ENCODE measurements at places on chromosomes 11 and 22.
A peak's percentile ranks its signal among the peaks of the same experiment; 100 is the strongest.

GRCh38 chr22:27748751-27749191, 52.8 kb downstream of the MN1 start:
- DNase-seq = peak; percentile 35

GRCh38 chr11:26572770-26573402, 823 bp upstream of the MUC15 start:
- no peak for DNase-seq

DNA sequence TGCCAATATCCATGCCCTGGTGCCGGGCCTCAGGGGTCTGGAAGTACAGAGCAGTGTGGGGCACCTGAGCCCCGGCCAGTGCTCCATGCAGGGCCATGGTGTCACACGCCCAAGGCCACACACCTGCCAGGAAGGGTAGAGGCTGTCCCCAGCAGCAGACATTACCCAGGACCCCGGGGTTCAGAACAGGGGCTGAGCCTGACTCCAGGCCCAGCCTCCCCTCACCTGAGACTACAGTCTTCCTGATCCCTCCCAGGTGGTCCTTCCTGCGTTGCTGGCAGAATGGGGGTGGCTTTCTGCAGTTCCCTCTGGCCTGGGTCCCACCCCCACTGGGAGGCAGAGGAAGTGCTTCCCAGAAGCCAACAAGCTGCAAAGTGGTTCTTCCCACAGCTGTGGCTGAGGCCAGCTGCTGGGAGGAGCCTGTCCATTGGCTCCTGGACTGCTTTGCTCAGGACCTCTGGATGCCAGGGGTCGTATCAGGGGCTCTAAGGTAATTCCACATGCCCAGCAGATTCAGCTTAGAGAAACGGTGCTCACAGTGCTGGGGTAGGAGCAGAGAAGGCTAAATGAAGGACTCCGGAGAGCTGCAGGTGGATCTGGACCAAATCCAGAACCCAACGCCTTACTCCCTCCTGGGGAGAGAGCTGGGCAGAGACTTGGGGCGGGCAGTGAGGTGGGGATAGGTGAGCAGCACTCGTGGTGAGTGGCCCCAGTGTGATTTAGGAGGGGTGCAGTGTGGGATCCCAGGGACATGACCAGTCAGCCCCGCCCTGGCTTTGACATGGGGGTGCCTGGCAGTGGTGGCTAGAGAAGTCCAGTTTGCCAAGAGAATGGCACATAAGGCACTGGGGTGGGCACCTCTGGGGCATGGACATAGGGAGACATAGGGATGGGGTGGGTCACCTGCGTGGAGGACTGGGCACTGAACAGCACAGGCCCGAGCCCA, 12.6 kb downstream of the TCIRG1 start:
- DNase-seq = no peak

- peak; percentile 57 for DNase-seq
Measured at GRCh38 chr11:31968461-31969358, 122.2 kb upstream of the RCN1 start.

DNA sequence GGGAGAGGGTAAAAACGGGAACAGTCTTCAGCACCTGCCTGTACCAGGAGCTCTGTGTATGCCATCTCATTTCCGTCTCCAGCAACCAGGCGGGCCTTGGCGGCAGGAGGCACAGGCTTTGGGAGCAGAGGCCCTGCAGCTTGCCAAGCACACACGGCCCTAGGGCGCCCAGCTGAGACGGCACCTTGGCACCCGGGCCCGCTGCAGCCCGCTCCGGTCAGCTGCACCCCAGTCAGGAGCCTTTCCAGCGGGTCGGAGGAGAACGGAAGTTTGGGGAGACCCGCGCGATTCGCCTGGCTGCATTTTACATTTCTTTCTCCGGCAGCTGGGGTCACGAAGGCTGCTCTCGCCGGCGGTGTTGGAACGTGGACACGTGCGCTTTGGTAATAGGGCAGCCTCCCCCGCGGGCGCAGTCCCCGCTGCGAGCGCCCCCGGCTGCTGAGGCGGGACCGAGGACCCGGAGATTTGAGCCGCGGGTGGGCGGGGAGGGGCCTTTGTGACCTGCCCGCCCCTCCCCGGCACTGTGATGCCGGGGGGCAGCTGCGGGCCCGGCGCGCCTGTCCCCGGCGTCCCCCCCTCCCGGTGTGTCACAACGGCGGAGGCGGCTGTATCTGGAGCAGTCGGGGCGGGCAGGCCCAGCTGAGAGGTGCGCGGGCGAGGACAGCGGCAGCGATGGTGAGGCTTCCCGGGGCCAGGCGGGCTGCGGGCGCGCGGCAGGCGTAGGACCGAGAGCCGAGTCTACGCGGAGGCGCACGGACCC, at the start of gene TUBA8:
Gene TUBA8, plus strand, starts transcription at position 616 of the 760 bp plus-strand sequence. Its CDS starts 57 bp downstream, at position 673.
- no peak for DNase-seq

DNA sequence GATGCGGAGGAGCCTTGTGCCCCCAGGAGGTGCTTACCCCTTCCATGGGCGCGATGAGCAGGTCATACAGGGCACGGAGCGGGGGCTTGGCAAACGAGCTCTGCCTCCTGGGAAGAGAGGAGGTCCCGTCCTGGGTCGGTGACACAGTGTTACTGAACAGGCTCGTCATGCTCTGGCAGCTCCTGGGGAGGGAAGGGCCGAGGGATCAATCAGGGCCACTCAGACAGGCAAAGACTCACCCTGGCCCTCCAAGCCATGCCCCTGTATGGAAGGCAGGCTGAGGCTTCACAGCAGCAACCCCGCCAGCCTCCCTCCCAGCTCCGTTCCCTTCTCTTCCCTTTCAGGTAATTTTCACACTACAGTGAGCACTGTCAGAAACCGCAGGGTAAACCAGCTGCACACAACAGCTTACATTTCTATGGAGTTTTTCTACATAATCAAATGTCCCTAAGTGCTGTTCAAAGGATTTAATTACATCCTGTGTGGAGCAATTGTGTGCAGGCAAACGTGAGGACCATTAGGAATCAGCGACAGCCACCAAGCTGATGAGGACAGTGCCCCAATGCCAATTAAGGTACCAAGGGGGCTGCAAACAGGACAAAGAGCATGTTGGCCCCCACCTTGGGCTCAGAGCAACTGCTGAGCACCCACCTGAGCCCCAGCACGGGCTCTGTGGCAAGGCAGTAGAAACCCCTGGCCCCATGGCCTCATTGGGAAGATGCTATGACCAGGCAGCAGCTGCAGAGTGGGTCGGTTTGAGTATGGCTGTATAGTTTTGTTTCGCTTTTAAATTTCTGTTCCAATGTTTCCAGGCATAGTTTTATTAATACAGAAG, 95.4 kb upstream of the PITPNB start:
- no peak for DNase-seq

- no peak for DNase-seq
Measured at GRCh38 chr11:57426439-57426928, 437 bp downstream of the SLC43A3 start.

DNA sequence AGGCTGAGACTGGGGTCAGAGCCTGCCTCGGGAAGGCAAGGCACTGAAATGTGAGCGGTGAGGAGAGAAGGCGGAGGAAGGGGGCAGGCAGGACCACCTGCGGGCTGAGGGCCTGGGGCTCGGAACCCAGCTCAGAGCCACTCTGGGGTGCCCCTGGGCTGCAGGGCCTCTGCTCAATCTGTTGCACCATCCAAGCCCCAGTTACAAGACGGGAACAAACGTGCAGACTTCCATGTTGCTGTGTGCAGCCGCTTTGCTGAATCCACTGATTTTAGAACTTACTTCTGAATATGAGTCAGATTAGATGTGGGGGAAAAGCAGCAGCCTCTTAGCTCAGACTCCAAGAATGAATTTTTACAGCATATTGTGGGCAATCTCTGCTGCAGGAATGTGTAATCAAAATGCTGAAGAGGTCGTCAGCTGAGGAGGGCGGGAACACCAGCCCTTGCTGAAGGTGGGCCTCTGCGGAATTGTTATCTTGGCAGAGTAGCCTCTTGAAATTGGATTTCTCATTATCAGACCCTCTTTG, 21.6 kb downstream of the PARVG start:
- DNase-seq = peak; percentile 60

DNA sequence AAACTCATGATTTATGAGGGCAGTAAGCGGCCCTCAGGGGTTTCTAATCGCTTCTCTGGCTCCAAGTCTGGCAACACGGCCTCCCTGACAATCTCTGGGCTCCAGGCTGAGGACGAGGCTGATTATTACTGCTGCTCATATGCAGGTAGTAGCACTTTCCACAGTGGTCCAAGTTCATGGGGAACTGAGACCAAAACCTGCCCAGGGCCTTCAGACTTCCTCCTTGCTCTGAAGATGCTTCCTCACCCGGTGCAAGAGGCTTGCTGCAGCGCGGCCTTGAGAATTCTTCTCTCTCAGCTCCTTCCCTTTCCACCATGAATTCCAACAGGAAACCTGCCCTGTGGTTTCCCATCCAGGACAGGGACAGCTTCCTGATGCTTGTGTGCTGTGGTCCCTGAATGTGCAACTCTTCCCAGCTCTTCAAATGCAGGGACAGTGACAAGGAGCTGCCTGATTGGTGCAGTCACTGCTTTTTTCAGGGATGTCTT, 53.9 kb downstream of the GGTLC2 start:
- DNase-seq = no peak

- DNase-seq = no peak
Measured at GRCh38 chr22:17648569-17648968, 10.0 kb downstream of the BCL2L13 start.

- DNase-seq = no peak
Measured at GRCh38 chr11:64396079-64396591, 37.2 kb downstream of the RPS6KA4 start.

- no peak for DNase-seq
Measured at GRCh38 chr22:44732017-44732561, 20.3 kb upstream of the ARHGAP8 start.

DNA sequence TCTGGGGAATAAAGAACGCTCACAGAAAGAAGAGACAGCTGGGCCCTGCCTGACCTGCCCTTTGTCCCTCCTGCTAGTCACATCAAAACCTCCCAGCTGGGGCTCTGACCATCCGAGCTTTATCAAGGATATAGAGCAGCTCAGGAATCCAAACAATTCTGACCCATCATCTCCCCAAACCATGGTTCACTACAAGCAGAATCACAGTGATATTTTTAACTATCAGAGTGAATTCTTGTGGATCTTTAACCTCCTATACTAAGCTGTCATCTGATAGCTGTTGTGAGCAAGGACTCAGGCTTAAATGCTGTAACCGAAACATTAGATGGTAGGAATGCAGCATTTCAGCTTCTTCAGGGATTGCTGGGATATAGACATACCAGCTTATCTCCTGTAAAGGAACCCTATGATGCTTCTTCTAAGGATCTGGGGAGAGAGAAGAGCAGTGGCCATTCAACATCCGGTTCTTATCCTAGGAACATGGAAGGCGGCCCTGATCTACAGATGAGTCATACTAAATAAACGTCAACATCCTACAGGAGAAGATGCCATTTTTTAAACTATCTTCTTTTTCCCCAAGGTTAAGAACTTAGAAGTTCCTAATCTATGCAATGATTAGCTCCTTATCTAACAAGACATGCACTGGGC, 84.7 kb upstream of the AKIP1 start:
- DNase-seq = no peak

DNA sequence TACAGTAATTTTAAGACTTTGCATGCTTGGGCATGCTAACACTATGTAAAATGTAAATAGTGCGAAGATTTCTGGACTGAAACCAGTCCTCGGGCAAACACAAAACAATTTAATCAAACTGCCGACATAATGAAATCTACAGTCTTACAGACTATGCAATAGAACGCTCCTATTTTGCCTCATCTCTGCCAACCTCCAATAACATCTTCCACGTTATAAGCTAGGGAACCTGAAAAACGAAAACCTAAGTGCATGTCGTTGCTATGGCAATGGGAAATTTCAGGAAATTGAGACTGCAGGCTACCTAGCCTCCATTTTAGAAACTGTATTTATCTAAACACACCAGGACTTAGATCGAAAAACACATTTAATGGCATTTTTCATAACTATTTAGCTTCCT, 1.1 kb downstream of the CSTF3 start:
- no peak for DNase-seq

DNA sequence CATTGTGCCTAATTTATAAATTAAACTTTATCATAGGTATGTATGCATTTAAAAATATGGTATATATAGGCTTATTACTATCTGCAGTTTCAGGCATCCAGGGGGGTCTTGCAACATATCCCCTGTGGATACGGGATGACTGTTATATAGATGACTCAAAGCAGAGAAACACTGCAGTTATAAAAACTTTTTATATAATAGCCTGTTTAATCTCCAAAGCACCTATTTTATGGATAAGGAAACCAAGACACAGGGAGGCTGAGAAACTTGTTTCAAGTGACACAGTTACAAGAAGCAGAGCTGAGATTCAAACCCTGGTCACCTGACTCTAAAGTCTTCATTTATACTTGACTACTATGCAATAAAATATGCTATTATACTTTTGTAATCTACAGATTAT, 897.7 kb downstream of the KCNA4 start:
- no peak for DNase-seq

- no peak for DNase-seq
Measured at GRCh38 chr22:32558681-32559355, 84.2 kb downstream of the FBXO7 start.

GRCh38 chr11:120863359-120863758, 160.5 kb upstream of the TBCEL start:
- peak; percentile 29 for DNase-seq

GRCh38 chr11:119756169-119756865, 27.3 kb upstream of the NECTIN1 start:
- DNase-seq = no peak

DNA sequence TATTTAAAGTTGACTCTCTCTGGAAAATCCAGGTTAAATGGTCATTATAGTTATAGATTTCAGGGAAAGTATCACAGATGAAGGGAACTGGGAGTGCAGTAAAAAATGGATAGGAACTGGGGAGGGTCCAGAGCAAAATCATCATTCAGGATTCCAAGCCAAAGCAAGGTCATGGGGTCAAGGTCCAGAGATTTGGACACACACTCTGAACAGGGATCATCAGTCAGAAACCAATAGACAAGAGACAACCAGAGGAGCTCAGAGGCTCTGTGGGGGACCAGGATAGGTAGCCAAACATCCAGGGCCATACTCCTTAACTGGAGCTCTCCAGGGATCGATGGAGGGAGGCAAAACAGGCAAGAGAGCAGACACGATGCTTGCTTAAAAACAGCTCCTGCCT, 27.3 kb upstream of the PSMA1 start:
- no peak for DNase-seq

- DNase-seq = no peak
Measured at GRCh38 chr11:16312233-16312765, 44.0 kb downstream of the SOX6 start.

- DNase-seq = no peak
Measured at GRCh38 chr22:37299969-37300509, 17.7 kb downstream of the CYTH4 start.

DNA sequence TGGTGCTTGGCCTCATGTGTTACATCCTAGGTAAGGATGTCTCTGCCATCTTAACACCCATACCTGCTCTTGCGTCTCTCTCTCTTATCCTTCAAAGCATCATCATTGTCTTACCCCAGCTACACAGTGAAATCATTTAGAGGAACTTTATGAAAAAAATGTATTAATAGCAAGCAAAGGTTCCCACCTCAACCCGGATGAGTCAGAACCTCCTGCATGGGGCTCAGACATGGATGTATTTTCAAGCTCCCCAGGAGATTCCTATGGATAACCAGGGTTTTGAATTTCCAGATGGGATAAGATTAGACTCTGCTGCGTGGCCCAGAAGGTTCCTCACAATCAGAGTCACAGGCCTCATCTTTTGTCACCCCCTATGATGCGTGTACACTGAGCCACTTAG, 89.1 kb upstream of the NNMT start:
- DNase-seq = no peak

- no peak for DNase-seq
Measured at GRCh38 chr11:17853280-17853679, 118.7 kb downstream of the KCNC1 start.

GRCh38 chr11:83115551-83115950, 41.4 kb upstream of the PCF11 start:
- no peak for DNase-seq
